Ovary (tissue), 10 donors: ENCODE measurements at places on chromosomes 3 and 15. TPM values are rescaled to one million over a fixed set of nuclear protein-coding genes. Genes with fewer than 3 reads are reported as not detected.

Gene ZNF80
- not detected for total RNA-seq

Gene SLC22A13
- 0.12 TPM for total RNA-seq

Gene EXD1
- not detected for total RNA-seq

Gene HRH1
- total RNA-seq: 4.3 TPM

Gene MKRN3
- total RNA-seq: 0.48 TPM

DNA sequence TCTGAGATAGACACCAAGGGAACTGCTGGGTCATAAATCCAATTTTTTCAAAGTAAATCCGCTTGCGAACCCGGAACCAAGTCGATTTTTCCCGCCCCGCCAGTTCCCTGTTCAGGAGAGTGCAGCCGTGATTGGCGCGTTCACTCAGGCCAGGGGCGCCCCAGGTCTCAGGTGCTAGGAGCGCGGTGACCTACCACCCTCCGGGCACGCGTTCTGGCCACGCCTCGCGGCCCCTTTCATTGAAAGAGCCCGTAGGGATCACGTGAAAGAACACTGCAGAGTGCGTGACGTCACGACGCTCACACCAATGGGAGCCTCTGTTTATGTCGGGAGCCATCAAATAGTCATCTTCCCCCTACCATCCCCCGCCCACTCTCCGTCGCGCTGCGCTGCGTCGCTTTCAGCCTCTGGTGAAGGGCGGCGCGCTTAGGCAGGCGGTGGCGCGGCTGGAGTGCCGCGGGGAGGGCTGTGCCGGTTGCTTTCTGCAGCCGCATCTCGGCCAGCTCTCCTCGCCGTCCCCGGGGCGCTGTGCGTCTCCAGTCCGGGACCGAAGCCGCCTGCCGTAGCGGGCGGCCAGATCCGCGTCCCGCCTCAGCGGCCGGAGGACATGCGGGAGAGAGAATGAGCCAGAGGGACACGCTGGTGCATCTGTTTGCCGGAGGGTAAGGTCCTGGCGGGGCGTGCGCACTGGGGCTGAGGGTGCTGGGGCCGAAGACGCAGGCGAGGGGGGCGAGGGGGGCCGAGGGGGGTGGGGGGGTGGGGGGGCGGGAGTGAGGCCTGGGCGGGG lies at the start of gene SLC25A36:
SLC25A36 (plus strand) TSS at position 403 of the 787 bp plus-strand sequence; CDS start at position 622, 219 bp downstream.
- DNase-seq: peak; percentile 95

DNA sequence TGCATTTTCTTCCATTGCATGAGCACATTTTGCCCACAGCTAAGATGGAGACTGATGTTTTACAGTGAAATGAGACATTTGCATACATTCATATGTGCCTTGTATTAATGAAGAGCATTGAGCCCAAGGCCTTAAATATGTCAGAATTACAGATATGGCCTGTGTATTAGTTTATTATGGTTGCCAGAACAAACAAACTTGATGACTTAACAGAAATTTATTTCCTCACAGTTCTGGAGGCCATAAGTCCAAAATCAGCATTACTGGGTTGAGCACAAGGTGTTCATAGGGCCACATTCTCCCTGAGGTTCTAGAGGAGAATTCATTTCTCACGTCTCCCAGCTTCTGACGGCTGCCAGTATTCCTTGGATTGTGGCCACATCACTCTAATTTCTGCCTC lies 302.6 kb upstream of the TGFBR2 start:
- no peak for DNase-seq

DNA sequence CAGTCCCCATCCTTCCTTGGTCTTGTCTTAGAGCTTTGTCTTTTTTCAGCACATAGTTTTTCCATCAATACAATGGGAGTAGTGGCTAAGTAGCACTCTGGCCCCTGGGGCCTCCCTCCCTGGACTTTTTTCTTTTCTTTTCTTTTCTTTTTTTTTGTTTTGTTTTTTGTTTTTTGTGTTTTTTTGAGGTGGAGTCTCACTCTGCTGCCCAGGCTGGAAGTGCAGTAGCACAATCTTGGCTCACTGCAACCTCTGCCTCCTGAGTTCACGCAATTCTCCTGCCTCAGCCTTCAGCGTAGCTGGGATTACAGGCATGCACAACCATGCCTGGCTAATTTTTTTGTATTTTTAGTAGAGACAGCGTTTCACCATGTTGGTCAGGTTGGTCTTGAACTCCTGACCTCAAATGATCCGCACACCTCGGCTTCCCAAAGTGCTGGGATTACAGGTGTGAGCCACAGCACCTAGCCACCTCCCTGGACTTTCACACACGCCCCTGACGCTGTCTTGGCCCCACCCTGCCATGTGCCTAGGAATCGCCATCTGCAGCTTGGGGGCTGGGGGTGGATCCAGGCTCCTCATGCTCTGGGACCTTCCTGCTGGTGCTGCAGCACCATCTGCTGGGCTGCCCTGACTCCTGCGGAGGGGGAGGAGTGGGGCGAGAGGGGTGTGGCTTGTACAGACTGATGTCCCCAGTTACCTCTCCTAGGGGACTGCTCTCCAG lies 2.8 kb downstream of the C15orf39 start:
- peak; percentile 92 for DNase-seq
